Fibroblast of lung (primary cell): ENCODE measurements at places on chromosomes 1 and 21.

DNA sequence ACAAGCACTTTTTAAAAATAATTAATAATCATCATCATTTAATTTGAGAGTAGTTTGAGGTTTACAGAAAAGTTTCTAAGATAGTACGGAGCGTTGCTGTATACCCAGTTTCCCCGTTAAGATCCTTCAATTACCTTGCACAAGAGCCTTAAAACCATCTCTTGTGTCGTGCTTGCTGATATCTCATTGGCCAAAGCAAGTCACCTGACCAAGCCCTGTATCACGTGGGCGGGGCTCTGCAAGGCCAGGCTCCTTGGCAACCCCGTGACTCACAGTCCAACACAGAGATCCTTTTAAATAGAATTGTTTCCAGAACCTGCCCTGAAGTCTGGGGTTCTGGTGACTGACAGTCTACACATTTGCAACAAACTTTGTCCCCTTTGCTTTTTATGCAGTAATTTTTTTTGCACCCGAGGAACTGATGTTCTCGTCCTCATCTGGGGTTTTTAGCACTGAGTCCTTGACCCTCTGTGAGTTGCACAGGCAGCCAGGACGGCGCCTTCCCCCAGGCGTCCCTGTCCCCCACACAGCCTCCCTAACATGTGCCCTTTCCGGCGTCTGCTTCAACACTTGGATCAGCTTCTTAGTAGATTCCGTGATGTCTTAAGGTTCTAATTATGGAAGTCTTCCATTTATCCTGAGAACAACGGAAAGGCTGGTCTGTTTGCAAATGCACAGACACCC, 183.3 kb upstream of the TMEM51 start:
- no peaks in the 10 kb centered on the region for H3K27me3 ChIP-seq
- H3K27ac ChIP-seq: peak overlapping the region; percentile 28
- peaks cover 22% of the 10 kb centered on the region for H3K4me1 ChIP-seq
- no peak overlapping the region for H3K4me3 ChIP-seq
- no peaks in the 10 kb centered on the region for H3K36me3 ChIP-seq

DNA sequence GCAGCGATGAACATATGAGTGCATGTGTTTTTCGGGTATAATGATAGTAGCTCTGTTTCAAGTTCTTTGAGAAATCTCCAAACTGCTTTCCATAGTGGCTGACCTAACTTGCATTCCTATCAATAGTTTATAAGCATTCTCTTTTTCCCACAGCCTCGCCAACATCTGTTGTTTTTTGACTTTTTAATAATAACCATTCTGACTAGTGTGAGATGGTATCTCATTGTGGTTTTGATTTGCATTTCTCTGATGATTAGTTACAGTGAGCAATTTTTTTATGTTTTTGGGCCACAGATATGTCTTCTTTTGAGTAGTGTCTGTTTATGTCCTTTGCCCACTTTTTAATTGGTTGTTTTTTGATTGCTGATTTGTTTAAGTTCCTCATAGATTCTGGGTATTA, 10.6 kb upstream of the RUNX1 start:
- peaks cover 3% of the 10 kb centered on the region for H3K4me1 ChIP-seq
- no peaks in the 10 kb centered on the region for H3K27me3 ChIP-seq
- H3K4me3 ChIP-seq: no peak overlapping the region
- H3K27ac ChIP-seq: no peak overlapping the region

DNA sequence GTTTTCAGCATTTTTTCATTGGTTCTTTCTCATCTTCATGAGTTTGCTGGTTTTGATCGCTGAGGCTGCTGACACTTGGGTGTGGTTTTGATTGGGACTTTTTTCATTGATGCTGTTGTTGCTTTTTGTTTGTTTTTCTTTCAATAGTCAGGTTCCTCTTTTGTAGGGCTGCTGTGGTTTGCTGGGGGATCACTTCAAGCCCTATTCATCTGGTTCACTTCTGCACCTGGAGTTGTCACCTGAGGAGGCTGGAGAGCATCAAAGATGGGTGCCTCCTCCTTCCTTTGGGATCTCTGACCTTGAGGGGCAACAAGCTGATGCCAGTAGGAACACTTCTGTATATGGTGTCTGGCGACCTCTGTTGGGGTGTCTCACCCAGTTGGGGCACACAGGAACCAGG, 1279.9 kb upstream of the TMPRSS15 start:
- H3K27me3 ChIP-seq: no peaks in the 10 kb centered on the region
- no peaks in the 10 kb centered on the region for H3K4me1 ChIP-seq
- no peaks in the 10 kb centered on the region for H3K36me3 ChIP-seq
- no peak overlapping the region for H3K27ac ChIP-seq
- no peak for DNase-seq

GRCh38 chr1:171081314-171081753, 9.4 kb upstream of the FMO3 start:
- peak; percentile 41 for DNase-seq
- H3K36me3 ChIP-seq: no peaks in the 10 kb centered on the region
- H3K27ac ChIP-seq: peak overlapping the region; percentile 56
- H3K4me1 ChIP-seq: peaks cover 10% of the 10 kb centered on the region
- no peaks in the 10 kb centered on the region for H3K27me3 ChIP-seq
